ENCODE measurements at places on chromosomes 1 and 21.

GRCh38 chr1:25356848-25357247 is 18.7 kb downstream of the TMEM50A start:
- no peak for DNase-seq

DNA sequence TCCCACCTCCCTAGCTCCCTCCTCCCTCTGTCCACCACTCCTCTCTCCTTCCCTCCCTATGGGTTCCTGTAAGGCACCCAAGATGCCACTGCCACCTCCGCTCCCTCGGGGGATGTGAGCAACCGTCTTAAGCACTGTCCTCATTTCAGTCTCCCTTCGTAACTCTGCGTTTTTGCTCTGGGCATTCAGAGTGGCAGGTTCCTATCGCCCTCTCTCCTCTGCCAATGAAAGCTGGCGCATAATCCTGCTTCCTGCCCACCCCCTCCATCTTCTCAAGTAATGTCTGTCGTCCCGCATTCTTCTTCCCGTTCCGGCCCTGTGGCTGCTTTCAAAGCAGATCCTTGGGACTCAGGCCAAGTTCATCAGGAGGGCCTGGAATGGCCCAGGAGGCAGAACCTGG is 253.9 kb upstream of the TMEM51 start:
- no peak for DNase-seq

- DNase-seq, result no peak
Observed at GRCh38 chr1:172909606-172910326, 141.0 kb downstream of the TNFSF18 start.

GRCh38 chr1:58072450-58072849 is 474.1 kb downstream of the OMA1 start:
- no peak for DNase-seq

DNA sequence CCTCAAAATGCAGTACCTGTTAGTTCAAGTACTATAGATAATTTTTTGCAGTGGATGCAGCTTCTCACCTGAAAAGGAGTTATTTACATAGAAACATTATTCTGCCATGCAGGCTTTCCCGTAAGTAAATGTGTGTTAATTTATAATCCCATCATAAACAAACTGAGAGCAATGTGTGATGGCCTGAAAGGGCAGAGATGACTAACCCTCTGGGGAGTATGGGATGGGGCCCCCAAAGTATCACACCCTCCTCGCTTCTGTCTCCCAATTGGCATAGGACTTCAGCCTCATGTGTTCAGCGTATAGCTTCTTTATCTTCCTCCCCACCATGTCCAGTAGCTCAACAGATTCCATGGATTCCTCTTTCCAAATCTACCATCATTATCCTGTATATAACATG is 7.6 kb downstream of the HMGCL start:
- DNase-seq, result no peak

Measured in germinal center (tissue), 1 donor.